GM04504 (cell line): ENCODE measurements at places on chromosomes 3 and 15.

- DNase-seq = no peak
These were observed 2.3 kb downstream of the ITPR1 start for GRCh38 chr3:4495294-4496086.

GRCh38 chr3:167808910-167809309 is 73.4 kb downstream of the SERPINI1 start:
- DNase-seq = no peak

- no peak for DNase-seq
These were observed 75.5 kb downstream of the DLG1 start for GRCh38 chr3:197222937-197223370.

GRCh38 chr15:36126194-36126593 is 453.2 kb upstream of the CDIN1 start:
- no peak for DNase-seq

DNA sequence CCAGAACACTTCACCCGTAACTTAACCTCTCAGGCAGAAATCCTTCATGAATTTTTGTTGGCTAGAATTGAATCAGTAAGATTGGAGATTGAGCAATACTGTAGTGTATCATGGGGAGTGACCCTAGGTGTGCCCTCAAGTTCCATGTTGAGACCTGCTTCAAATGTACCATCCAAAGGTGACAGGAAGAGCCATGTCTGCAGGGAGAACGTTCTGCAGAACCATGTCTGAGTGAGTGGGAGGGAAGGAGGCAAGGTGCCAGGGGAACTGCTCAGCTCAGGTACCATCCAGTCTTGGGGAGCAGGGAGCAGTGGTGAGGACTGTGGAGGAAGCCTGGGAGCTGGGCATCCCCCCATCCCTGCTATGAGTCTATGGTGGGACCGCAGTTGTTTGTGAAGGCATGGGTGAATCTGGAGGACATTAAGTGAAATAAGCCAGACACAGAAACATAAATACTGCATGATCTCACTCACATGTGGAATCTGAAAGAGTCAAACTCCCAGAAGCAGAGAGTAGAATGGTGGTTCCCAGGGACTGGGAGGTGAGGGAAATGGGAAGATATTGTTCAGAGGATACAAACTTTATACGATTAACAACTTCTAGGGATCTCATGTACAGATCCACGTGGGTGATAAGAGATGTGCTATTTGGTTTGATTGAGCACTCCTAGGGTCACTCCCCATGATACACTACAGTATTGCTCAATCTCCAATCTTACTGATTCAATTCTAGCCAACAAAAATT is 23.3 kb downstream of the CFAP161 start:
- DNase-seq = no peak

GRCh38 chr3:189160519-189161309 is 11.1 kb upstream of the TPRG1 start:
- no peak for DNase-seq

GRCh38 chr15:70875001-70875782 is 17.0 kb downstream of the THAP10 start:
- no peak for DNase-seq

GRCh38 chr15:97786741-97787140 is 173.8 kb upstream of the ARRDC4 start:
- no peak for DNase-seq

DNA sequence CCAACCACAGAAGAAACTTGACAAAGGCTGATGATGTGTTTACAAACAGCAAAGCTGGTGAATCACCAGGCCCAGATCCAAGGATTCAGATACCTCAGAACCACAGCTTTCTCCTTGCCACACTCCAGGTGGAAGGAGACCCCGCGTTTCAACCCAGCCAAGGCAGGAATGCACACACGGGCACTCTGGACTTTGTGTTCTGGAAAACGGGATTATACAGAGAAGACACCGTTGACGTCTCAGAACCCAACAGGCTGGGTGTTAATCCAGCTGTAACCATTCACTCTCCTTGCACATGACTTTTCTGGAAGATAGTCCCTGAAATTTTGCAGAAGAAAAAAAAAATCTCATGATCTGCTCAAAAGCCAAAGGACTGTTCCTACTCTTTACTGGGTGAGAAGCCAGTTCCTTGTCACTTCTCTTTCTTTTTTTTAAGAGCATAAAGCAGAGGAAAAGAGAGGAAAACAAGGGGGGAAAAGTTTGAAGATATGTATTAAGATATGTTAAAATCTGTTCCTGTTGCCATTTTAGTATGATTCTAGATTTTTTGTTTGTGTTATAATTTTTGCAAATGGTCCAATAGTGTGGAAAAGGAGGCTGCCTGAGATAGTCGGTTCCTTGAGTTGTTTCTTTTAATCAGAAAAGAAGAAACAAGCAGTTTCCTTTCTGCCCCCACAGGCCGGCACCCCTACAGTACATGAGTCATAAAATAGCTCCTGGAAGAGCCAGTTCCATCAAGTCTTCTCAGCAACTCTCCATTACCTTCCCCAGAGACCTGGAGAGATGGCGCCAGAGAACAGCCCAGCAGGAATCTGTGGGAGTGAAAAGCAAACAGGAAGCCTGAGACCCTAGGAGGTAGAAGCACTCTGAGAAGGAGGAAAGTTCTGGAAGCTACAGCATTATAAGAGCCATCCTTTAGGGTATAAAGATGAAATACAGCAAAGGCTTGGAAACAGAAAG is 73.1 kb downstream of the RORA start:
- no peak for DNase-seq

DNA sequence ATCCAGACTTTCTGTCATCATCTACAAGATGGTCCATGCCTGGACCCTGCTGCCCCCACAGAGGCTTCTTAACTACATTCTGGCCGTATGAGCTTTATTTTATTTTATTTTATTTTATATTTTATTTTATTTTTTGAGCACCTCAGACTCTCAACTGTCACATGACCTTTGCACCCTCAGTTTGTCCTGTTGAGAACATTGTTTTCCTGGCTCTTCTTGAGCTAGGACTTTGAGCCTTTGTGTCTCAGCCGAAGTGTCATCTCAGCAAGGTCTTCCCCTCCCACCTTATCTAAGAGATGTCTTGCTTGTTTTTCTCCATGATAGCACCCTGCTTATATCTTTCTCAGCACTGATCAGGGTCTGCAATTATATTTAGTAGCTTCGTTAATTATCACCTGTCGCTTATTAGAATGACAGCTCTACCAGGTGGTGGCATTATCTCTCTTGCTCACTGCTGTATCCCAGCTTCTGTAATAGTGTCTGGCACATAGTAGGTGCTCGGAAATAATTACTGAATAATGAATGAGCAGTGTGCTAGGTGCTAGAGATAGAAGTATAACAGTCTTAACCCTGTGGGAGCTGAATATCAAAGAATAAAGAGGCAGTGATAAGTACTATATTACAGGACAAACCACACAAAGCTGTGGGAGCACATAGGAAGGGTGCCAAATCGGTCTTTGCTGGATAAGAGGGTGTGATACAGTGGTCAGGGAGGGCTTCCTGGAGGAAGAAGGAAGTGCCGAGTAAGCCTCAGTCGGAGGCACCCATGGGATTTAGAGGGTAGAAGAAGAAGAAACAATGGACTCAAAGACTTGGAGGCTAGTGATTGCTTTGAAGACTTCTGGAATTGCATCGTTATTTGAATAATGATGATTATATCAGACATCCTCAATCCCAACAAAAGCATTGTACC is 136.2 kb downstream of the ITPR1 start:
- DNase-seq = no peak

GRCh38 chr3:94132777-94133176 is 69.9 kb downstream of the NSUN3 start:
- no peak for DNase-seq

GRCh38 chr3:185759512-185759911 is 65.3 kb downstream of the IGF2BP2 start:
- no peak for DNase-seq

GRCh38 chr3:64344721-64345207 is 119.5 kb upstream of the PRICKLE2 start:
- no peak for DNase-seq

GRCh38 chr15:68812069-68812468 is 8.6 kb downstream of the ANP32A start:
- DNase-seq = no peak

GRCh38 chr3:69531576-69532546 is 146.0 kb upstream of the FRMD4B start:
- no peak for DNase-seq

GRCh38 chr3:108588601-108589000 is 637 bp downstream of the CIP2A start:
- no peak for DNase-seq

GRCh38 chr3:110430146-110430545 is 641.5 kb upstream of the NECTIN3 start:
- DNase-seq = no peak

GRCh38 chr3:39149498-39150147 is 3.8 kb downstream of the CSRNP1 start:
- no peak for DNase-seq

DNA sequence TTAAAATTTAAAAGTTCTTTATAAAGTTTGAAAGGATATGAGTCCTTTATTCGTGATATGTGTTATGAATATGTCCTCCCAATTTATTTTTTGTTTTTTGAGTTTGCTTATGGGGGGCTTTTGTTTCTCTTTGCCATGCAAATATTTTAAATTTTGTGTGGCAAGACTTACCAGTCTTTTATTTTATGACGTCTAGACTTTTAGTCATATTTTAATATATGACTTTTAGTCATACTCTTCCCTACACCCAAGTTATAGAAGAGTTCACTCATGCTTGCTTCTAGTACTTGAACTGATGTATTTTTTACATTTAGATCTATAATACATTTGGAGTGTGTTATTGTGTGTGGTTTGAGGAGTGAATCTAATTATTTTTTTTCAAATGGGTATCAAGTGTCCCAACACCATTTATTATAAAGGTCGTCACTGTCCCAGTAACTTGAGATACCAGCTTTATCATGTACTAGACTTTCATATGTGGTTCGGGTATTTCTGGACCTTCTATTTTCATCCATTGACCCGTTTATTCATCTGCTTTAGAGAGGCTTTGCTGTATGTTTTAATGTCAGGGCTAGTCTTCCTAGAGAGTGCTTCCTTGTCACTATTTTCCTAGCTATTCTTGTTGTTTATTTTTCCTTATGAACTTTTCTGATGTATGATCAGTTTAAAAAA is 755 bp downstream of the PARP15 start:
- DNase-seq = no peak

DNA sequence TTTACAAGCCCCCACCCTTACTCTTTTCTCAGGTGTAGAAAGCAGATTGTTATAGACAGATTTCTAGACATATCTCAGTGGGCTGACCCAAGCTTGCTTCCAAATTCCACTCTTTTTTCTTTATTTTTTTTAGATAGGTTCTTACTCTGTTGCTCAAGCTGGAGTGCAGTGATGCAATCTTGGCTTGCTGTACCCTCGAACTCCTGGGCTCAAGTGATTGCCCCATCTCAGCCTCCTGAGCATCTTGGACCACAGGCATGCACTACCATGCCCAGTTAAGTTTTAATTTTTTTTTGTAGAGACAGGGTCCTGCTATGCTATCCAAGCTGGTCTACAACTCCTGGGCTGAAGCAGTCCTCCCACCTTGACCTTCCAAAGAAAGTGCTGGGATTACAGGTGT is 53.5 kb upstream of the ADAMTS9 start:
- no peak for DNase-seq

- no peak for DNase-seq
These were observed 151.4 kb downstream of the KLF13 start for GRCh38 chr15:31477851-31478701.

DNA sequence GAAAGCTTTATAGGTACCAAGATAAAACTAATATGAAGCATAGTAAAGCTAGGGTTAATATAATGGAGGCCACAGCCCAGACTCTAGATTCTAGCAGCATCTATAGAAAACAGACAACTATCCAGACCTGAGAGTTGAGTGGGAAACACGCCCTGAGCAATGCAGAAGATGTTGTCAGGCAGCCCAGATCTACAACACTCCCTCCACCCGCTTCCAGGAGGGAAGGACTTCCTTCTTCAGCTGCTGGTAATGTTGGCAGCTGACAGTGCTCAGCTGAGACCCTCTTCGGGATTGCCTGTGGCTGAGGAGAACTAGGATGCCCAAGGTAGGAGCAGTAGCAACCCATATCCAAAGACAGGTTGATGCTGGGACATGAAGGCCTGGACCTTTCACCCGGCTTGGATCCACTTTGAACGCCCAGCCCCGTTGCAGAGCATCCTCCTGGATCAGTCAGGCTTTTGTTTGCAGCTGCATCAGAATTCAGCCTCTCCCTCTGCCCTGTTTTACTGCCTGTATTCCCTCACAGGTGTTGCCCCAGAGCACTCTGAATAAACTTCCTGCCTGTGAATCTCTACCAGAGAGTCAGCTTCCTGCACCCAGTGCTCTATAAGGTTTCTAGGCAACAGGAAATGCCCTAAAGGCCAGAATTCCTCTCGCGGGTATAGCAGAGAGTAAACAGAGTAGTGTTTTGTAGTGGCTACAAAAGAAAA is 174.7 kb upstream of the IL12A start:
- DNase-seq = no peak

DNA sequence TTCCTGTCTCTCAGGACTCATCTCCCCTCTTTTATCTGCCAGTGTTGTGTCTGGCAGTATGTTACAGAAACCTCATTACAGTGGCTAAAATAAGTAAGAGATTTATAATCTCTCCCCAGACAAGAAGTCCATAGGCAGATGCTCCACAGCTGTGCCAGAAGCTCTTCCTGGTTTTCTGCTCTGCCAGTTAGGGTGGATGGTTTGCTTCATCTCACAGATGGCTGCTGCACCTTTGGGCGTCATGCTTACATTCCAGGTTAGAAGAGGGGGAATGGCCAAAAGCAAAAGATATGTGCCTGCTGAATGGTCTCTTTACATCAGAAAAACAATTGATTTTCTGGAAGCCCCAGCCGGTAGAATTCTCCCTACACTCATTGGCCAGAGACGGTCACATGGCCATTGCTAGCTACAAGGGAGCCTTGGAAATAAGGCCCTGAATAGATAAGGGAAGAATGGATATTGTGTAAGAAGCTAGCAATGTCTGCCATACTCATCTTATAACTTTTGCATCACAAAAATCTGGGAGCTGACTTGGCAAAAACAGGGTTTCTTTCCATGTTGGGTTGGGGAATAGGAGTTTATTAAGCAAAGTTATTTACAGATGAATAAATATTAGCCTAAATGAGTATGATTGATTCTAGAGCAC is 91.1 kb downstream of the PDCD6IP start:
- DNase-seq = no peak

- no peak for DNase-seq
These were observed 9.1 kb downstream of the TASOR start for GRCh38 chr3:56673781-56674457.

- DNase-seq = no peak
These were observed 481 bp upstream of the CRYBG3 start for GRCh38 chr3:97821287-97821773.
